ENCODE measurements at places on chromosomes 16 and 17. TPM values are rescaled to one million over a fixed set of nuclear protein-coding genes. Genes with fewer than 3 reads are reported as not detected.

The ABCC12 gene
- total RNA-seq: 0.15 TPM

The TRAP1 gene
- total RNA-seq: 70.3 TPM

The CDH1 gene
- total RNA-seq: not detected

The CSH1 gene
- not detected for total RNA-seq

The AOC2 gene
- total RNA-seq: 0.99 TPM

The FOXC2 gene
- 1.0 TPM for total RNA-seq

The RASD1 gene
- 1.2 TPM for total RNA-seq

The TNFRSF13B gene
- total RNA-seq: not detected

Measured in smooth muscle cell of trachea (primary cell).